Cortex of kidney (tissue), 1 donor: ENCODE measurements at places on chromosomes 12 and 14.

DNA sequence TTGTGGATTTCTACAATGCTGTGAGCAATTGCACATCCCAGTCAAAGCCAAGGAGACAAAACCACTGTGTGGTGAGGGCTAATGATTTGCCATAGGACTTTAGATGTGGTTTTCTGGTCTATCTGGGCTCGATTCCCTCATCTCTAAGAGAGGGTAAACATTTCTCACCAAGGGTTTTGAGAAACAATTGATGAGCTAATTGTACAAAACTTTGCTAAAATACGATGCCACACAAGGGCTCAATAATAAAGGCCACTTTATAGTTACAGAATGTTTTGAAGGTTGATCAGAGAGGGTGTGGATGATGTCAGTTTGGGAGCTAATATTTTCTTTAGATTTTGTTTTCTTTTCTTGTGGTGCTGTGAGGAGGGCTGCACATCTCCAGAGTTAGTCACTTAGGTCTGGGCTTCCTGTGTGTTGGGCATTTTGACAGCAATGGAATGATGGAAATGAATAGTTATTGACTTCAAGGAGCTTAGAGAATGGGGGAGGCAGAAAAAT, 60.8 kb upstream of the SLC38A4 start:
- DNase-seq = no peak

GRCh38 chr14:51180577-51180976, 59.5 kb upstream of the TMX1 start:
- DNase-seq = no peak

DNA sequence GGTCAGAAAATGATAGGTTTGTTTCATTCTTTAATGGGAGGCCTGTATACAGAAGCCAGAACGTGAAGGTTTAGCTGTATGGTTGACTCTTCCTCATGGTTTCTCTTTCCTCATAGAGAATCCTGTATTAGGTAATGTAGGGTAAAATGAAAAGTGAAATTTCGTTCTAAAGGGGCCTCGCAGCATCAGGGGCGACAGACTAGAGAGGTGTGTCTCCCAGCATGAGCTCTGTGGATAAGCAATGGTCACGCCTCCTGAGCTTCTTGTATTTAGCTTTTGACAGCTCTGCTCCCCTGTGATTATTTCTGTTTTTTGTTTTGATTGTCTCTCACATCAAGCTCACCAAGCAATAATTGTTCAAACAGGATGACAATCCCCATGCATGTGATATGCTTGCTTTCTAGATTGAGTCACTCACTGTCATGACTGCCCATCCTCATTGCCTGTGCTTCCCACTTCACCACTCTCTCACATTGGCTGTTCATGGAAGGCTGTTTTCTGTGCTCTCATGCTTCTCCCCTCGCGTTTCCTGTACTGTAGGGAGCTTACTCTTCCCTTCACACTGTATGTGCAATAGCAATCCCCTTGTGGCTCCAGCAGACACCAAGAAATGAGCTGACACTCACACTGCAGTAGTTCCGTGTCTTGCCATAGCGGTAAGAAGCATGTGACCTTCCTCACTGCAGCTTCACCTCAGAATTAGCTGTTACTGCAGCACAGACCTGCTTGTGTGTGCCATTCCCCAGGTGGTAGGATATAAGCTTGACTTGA, 44.0 kb downstream of the RAD52 start:
- no peak for DNase-seq

- DNase-seq = no peak
Observed at GRCh38 chr12:124094733-124095132, 121.7 kb downstream of the ZNF664 start.

DNA sequence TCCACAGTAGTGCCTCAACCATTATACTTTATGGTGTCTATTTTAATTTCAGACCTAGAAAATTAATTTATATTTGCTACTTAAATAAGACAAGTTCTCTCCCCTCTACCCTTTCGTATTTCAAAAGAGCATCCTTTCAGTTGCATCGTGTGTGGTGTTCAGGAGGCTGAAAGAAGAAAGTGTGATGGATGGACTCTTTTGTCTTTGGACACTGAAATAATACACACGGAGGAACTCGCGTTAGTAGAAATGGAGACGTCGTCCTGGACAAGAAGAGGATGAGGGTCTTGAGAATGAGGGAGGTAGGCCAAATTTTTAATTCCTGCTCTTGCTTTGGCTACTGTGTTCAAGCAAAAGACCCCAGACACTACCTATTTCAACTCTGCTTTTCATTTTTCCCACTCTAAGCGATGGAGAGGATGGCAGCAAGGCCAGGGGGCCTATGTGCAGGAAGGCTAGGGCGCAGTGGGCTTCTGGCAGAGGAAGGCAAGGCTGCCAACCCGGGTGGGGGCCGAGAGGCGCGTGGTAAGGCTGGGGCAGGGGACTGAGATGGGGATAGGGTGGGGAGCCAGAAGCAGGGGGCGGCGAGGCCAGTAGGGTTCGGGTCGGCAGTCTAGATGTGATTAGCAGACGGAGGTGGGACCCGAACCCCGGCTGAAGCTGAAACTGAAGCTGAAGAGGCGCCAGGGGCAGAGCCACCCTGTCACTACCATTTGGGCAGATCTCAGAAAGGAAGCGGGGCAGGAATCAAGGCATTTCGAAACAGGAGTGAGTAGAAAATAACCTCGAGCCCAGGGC, 722 bp downstream of the TMED8 start:
- DNase-seq = no peak

GRCh38 chr14:26761532-26761931, 163.7 kb upstream of the NOVA1 start:
- DNase-seq = no peak

DNA sequence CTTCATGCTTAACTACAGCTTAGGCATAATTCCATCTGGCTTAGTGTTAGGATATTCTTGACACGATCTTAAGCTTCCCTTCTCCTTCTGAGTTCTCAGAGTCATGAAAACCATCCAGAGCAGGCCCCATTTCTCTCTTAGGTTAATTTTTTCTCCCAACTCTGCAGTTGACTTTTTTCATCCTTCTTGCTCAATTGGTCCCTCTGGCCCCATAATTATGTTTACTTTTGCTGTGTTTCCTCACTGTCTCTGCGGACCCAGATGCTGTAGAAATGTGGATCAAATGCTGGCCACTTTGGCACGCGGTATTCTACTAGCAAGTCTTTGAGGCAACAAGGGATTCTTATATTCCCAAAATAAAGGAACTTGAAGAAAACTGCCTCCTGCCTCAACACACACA, 9.5 kb downstream of the TMEM132C start:
- no peak for DNase-seq

- no peak for DNase-seq
Observed at GRCh38 chr14:52189325-52189724, 78.2 kb upstream of the PTGDR start.

- no peak for DNase-seq
Observed at GRCh38 chr12:2364631-2365051, 311.9 kb downstream of the CACNA1C start.

DNA sequence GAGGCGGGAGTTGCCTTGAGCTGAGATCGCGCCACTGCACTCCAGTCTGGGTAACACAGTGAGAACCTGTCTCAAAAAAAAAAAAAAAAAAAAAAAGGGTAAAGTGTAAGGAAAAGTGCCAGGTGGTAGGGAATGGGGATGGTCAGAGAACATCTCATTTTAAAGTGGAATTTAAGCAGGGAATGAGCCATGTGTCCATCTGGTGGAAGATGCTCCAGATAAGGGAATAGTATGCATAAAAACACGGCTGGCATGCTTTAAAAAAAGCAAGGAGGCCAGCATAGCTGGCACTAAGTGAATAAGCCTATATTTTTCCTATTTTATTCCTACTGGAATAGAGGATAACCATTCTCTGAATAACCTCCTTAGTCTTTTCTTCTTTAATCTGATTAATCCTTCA, 33.7 kb downstream of the FAM186A start:
- no peak for DNase-seq

DNA sequence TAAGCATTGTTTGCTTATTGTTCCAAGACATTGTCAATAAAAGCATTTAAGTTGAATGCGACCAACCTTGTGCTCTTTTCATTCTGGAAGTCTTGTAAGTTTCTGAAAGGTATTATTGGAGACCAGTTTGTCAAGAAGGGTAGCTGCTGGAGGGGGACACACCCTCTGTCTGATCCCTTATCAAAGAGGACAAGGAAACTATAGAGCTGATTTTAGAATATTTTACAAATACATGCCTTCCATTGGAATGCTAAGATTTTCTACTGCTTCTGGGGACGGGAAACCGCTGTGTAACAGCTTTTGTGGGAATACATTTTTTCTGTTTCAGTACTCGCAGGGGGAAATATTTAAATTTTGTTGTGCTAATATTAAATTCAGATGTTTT, 3.5 kb downstream of the FOS start:
- no peak for DNase-seq

- DNase-seq = no peak
Observed at GRCh38 chr12:130481392-130481879, 143.7 kb downstream of the PIWIL1 start.

GRCh38 chr14:99937475-99938244, 127.6 kb upstream of the EVL start:
- no peak for DNase-seq

GRCh38 chr14:104800015-104800770, 708 bp upstream of the ZBTB42 start:
- DNase-seq = no peak

GRCh38 chr12:119666226-119666795, 1.6 kb upstream of the PRKAB1 start:
- DNase-seq = no peak

DNA sequence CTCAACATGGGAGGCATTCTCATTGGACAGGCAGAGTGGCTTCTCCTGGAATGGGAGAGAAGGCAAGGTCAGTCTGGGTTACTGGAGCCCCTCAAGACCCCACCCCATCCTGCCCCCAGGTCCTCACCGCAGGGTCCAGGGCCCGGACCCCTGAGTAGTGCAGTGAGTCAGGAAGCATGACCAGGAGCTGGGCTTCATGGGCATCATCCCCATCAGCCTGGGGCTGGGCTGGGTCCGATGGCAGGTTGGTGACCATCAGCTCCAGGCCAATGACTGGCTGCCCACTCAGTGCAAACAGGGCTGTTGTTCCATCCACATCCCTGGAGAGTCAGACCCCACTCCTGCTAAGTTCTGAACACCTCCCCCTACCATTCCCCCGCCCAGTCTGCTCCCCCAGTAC, 13.1 kb downstream of the ITGA7 start:
- DNase-seq = no peak

GRCh38 chr14:66070542-66071319, 415.4 kb upstream of the CCDC196 start:
- no peak for DNase-seq

DNA sequence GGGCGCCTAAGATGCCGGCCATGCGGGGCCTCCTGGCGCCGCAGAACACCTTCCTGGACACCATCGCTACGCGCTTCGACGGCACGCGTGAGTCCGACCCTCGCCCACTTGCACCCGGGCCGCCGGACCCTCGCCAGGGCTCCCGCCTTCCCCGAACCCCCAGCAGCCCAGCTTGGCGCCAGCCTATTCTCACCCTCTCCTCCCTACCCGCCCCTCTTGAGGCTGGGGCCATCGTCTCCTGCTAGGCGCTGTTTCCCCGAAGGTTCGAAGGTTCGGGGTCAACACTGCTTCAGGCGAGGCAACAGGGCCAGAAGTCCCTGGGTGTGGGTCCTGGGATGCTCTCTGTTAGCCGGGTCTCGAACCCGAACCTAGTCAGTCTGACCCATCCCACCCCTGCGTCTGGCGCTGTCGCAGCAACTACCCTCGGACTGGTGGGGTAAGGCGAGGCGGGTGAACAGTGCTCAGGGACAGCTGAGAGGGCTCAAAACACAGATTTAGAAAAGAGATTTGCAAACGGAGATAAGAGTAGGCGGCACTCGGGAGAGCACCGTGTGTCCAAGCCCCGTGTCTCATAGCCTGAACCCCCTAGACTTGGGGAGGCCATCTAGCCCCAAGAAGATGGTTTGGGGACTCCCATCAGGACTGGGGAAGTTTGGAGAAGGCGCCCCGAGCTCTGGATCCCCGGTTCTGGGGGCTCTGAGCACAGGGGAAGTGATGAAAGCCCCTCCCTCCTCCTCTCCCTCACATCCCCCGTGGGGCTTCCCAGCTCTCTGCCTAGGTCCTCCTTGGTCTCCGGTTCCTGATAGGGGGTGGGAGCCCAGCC, 787 bp downstream of the KCNH3 start:
- DNase-seq = no peak

GRCh38 chr12:57604454-57604991, at the start of gene DTX3:
Gene DTX3 (plus strand): TSS chr12:57604824. CDS start chr12:57606518, 1,694 bp downstream.
- DNase-seq = no peak

- DNase-seq = no peak
Observed at GRCh38 chr14:94047581-94047980, 21.4 kb downstream of the OTUB2 start.

DNA sequence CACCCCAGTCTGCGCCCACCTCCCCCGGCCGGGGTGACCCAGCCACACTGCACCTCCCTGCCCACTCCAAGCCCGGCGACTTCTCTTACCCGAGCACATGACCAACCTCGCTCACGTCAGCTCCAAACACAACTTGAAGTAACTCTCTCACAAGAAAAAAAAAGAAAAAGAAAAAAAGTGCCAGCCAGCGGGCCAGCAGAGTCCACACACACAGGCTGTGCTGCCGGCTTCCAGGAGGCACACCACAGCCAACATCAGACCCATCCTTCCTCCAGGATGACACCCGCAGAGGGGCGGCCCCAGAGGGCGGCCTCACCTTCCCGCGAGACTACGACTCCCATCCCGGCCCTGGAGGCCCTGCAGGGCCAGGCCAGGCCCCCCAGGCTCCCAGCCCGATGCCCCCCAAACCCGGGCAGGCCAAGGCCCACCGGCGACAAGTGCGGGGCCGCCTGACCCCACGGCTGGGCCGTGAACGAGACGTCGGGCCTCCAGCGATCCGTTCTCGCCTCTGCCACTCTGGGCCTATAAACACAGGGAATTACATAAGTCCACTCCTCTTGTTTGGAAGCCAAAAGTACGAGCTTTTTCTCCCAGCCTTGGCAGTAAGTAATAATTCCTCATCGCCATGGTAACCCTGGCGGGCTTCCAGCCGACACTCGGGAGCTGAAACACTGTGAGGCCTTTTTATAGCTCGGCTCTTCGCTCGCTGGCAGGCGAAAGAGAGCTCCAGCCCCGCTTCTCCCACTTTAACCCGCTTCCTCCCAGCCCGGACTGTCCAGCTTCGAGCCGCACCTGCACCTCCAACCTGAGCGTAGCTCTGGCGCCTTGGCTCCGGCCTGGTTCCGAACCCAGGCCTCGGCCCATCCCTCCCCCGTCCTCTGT, 49.1 kb downstream of the NCOR2 start:
- no peak for DNase-seq
